Fibroblast of skin of abdomen (primary cell): ENCODE measurements at places on chromosomes 3 and 15.

DNA sequence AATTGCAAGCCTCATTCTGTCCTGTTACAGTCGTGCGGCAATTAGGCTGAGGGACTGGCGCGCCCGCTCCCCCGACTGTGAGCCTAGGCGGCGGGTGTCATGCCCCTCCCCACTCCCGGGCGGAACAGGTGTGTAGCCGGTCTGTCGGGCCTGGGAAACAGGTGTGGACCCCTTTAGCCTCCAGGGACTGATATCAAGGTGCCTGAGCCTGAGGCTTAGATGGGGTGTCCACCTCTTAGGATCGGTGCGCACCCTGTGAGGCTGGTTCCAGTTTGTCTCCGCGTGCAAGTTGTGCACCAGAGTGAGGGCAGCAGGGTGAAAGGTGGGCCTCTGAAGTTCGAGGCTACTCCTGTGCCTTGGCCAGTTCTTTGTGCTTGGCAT is 686 bp downstream of the VPS8 start:
- no peak for DNase-seq

DNA sequence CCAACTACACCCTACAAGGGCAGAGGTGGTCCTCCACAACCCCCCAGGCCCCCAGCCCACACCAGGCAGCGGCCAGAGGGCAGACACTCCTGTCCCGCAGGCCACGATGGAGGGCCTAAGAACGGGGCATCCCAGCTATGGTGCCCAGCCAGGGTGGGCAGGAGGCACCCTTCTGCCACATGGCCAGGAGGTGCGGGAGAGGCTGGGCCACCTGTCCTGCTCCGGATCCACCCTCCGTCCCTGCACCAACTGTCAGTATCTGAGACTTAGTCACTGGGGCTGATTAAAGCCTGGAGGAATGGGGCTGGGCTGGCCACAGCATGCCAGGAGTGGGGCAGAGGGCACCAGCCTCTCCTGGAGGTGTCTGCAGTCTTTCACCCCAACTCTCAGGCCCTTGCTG is 37.9 kb downstream of the TNK2 start:
- DNase-seq = no peak

DNA sequence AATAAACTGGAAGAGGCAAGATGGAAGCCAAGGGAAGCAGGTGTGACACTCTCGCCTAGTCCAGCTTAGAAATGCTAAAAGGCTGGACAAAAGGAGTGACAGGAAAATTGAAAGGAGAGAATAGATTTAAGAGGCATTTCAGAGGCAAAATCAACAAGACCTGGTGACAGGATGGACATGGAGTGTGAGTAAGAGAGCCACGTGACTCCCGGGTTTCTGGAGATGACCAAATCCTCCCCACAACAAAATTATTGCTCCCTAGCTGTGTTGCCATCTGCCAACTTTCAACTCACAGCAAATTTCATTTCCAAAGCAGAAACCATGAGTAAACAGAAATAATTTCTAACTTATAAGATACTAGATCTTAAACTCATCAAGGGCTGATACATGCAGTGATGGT is 52.6 kb downstream of the MTHFS start:
- DNase-seq = no peak

GRCh38 chr3:116367761-116368395 is 77.4 kb downstream of the LSAMP start:
- no peak for DNase-seq

DNA sequence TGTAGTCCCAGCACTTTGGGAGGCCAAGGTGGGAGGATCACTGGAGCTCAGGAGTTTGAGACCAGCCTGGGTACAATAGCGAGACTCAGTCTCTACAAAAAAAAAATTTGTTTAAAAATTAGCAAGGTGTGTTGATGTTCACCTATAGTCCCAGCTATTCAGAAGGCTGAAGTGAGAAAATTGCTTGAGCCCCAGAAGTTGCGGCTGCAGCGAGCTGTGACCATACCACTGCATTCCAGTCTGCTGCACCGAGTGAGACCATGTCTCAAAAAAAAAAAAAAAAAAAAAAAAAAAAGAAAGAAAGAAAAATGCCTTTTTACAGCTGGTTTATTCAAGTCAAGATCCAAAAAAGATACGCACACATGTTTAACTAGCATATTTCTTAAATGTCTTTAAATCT is 17.0 kb upstream of the MUC20 start:
- no peak for DNase-seq

GRCh38 chr3:143885780-143886427 is 37.6 kb upstream of the SLC9A9 start:
- peak; percentile 33 for DNase-seq
